ENCODE measurements at places on chromosomes 3 and 15. TPM values are rescaled to one million over a fixed set of nuclear protein-coding genes. Genes with fewer than 3 reads are reported as not detected.

CCRL2 gene
- 0.64 TPM for total RNA-seq

OXSM gene
- total RNA-seq: 8.2 TPM

LIPC gene
- total RNA-seq: 0.86 TPM

USP4 gene
- total RNA-seq: 21.6 TPM

IQCF5 gene
- not detected for total RNA-seq

MEF2A gene
- total RNA-seq: 28.1 TPM

GPR176 gene
- 120 TPM for total RNA-seq

PP2D1 gene
- total RNA-seq: not detected

THAP10 gene
- 2.6 TPM for total RNA-seq

GABRR3 gene
- total RNA-seq: not detected

GOLGA6A gene
- not detected for total RNA-seq

TMIE gene
- total RNA-seq: under 0.01 TPM

SAXO2 gene
- 1.6 TPM for total RNA-seq

GOLGA8G gene
- total RNA-seq: not detected

NPAP1 gene
- total RNA-seq: not detected

PLA2G4E gene
- total RNA-seq: not detected

ZMYND10 gene
- 0.97 TPM for total RNA-seq

GOLGA8M gene
- total RNA-seq: 1.3 TPM

PIF1 gene
- 9.7 TPM for total RNA-seq

CP gene
- total RNA-seq: not detected

C3orf85 gene
- not detected for total RNA-seq

SLC22A13 gene
- total RNA-seq: 0.43 TPM

EEF1AKMT4 gene
- 3.9 TPM for total RNA-seq

OR5H1 gene
- not detected for total RNA-seq

CPA3 gene
- total RNA-seq: under 0.01 TPM

MCTP2 gene
- 2.2 TPM for total RNA-seq

ECE2 gene
- total RNA-seq: not detected

AGTR1 gene
- total RNA-seq: 1.6 TPM

WNT5A gene
- total RNA-seq: 1,105 TPM

PLSCR1 gene
- 32.2 TPM for total RNA-seq

NME9 gene
- not detected for total RNA-seq

MEX3B gene
- 6.4 TPM for total RNA-seq

NR1I2 gene
- under 0.01 TPM for total RNA-seq

IP6K2 gene
- 55.7 TPM for total RNA-seq

FANCD2 gene
- 23.3 TPM for total RNA-seq
